ENCODE measurements at places on chromosomes 5 and 9. TPM values are rescaled to one million over a fixed set of nuclear protein-coding genes. Genes with fewer than 3 reads are reported as not detected.

DNA sequence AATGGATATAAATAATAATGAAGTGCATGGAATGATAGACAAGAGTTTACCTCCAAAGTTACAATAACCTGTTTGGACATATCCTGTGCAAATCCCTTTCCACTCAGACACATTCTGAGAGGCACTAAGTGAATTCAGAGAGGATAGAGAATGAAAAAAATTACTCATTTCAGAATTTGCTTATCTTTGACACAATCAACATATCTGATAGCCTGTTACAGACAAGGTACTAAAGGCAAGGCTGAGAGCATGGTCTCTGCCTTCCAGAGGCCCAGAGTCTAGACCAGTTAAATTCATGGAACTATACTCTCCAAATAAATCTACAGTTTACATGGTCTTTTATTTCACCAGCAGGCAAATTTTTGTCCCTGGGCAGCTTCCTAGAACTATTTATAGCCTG lies 371.8 kb upstream of the PTGER4 start:
- DNase-seq: no peak

DNA sequence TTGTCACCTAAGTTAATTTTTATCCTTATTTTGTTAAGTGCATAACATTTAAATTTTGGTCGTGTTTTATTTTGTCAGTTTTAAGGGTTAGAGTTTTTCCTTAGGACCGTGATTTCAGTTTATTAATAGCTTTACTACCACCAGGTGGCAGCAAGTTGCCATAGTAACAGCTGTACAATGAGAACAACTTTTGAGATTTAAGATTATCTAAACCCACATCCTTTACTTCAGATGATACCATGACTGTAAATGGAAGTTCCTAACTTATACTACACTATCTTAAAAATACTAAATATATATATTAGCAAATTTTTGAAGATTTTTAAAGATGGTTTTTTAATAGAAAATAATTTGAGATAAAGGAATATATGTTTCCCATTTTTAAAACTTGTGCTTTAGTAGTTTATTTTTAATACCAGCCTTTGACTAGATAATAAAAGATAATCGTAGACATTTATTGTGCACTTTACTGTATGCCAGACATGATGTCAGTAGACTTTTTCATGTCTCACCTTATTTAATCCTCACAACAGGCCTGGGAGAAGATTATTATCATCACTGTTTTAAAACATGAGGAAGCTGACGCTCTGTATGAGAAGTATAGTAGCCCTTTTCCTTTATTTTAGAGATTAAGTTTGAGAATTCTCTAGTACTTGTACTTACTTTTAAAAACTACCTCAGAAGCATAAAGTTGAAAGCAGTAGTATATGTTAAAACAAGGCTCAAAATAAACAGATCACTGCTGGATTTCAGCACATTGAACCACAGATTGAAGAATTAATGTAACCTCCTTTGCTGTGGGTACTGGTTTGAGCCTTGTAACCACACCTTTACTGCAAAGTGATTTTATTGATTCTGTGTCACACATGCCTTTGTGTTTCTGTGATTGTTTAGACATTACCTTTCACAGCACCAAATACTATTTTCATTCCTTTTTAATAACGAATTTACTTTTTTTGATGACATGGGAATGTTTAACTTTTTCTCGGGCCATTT lies 27.5 kb downstream of the SREK1 start:
- DNase-seq: peak; percentile 70

DNA sequence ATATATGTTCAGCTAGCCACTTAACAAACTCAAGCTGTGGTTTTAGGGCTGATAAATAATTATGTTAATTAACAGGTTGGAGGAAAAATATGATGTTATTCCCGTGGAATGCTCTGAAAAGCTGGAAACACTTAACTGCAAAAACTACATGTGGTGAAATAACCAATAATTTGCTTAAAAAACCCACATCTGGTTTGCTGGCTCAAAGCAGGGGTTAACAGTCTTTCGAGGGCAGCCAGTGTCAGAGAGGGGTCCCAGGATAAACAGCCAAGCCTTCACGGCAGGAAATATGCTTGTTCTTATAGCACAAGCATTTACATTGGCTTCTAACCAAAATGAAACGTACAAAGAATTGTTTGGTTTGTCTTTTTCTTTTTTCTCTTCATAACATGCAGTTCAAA lies 254.0 kb upstream of the GAS1 start:
- peak; percentile 68 for DNase-seq

DNA sequence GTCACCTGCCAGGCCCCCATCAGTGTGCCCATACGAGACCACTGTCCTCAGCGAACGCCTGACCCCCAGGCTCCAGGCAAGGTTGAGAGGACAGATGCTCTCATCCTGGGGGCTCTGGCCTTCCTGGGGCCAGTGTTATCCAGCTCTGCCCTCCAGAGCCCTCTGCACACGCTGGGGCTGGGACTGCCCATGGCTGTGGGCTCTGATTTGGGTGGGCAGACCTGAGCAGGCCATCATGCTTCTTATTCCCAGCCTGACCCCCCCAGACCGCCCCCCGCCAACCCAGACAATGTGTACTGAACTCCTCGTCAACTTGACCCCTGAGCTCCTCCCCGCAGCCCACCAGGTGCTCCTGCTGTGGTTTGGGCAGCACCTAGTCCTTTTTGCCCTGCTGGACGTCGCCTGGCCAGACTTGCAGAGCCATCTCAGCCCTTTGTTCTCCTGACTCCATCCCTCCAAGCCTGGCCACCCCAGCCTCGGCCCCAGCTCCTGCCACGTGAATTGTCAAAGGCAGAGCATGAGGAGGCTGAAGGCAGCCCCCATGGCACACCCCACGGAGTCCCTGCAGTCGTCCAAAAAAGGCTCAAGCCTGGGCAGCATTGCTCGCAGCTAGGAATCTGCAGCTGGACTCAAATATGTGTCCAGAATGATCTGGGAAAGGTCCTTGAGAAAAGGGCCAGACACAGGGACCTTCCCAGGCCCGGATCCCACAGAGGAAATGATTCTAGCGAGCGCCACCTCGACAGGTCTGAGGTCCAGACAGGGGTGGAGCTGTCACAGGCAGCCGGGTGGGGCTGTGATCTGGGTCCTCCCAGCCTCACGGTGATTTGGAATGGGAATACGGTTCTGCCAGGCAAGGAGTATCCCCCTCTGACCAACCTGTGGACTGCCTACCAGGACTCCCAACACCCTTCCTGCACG lies 87.0 kb downstream of the ADAMTS2 start:
- no peak for DNase-seq

- DNase-seq: no peak
Measured at GRCh38 chr9:30673132-30673531, 1711.3 kb upstream of the ACO1 start.

Gene AK8
- total RNA-seq: under 0.01 TPM

DNA sequence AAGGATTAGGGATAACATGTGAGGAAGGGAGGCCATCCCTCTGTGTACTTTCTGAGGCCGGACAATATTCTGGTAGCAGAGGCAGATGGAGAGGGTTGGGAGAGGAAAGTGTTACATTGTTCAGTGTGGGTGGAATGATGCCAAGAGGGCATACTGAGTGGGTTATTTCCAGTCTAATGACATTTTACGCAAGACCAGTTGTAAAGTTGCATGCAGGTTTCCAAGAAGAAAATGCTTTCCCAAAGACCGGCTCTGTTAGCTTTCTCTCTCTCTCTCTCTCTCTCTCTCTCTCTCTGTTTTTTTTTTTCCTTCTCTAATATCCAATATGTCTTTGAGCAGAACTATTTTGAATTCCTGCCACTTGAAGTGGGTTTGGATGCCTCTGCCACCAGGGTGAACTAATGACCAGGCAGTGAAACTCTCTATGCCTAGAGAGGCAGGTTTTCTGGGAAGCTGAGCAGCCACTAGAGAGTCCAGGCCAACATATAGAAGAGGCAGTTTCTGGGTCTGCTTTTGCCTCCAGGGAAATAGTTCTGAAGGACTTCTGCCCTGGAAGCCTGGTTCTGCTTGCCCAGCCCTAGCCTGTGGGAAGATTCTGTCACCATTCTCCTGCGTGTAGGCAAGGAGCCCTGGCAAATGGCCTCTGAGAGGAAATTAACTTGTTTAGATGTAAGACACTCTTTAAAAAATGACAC lies 24.4 kb upstream of the ZNF366 start:
- DNase-seq: no peak

DNA sequence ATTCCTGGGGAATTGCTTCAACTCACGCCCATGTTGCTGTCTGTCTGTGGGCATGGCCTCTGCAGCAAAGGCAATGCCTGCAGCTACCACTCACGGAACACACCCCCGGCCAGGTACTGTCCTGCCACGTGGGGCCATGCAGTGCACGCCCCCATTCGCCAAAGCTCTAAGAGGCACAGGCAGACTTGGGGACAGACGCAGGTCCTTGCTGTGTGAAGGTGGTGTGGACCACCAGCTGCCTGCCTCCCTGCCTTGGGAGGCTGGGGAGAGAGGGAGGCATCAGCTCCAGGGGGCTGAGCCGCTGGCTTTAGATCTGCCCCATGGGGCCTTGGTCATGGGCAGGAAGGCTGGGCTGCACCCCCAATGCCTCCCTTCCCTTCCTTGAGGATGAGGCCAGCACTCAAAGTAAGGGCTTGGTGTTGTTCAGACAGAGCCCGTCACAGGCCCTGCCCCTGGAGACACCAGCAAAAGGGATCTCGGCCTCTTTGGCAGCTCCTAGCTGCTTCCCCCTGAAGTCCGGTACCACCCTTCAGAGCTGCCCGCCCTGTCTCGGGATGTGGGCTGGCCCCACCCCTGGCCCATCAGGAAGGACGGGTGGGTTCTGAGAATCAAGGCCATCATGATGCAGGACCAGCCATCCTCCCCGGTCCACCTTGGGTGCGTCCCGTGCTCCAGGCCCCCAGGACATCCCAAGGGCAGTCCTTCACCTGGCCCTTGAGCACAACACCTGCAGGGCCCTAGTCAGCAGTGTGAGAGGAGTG lies 2.3 kb downstream of the GRIN1 start:
- DNase-seq: no peak

GRCh38 chr5:91024727-91025126 lies 358.4 kb downstream of the ARRDC3 start:
- no peak for DNase-seq

- DNase-seq: no peak
Measured at GRCh38 chr9:119765632-119766175, 396.5 kb upstream of the BRINP1 start.

Gene CENPP
- total RNA-seq: 3.6 TPM

DNA sequence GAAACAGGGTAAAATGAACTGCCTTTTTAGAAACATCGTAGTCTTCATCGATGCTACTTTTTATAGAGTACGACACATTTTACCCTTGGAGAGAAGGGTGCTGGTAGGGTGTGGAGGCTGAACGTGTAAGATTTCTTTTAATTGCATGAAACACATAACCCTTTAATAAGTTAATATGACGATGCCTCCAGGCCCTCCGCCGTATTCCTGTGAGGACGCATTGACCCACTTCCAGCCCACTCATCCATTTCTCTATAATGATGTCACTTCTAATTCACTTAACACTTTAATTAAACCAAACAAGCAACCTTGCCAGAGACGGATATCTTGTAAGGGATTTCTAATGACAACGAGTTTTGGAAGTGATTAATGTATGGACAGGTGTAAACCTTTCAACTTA lies 158.7 kb downstream of the IRX2 start:
- no peak for DNase-seq

GRCh38 chr9:134877541-134877940 lies 3.1 kb upstream of the FCN2 start:
- no peak for DNase-seq

Gene IL13
- total RNA-seq: not detected

- DNase-seq: peak; percentile 69
Measured at GRCh38 chr5:88792144-88792840, 90.7 kb downstream of the MEF2C start.

GRCh38 chr9:84655447-84655846 lies 14.1 kb upstream of the NTRK2 start:
- no peak for DNase-seq

DNA sequence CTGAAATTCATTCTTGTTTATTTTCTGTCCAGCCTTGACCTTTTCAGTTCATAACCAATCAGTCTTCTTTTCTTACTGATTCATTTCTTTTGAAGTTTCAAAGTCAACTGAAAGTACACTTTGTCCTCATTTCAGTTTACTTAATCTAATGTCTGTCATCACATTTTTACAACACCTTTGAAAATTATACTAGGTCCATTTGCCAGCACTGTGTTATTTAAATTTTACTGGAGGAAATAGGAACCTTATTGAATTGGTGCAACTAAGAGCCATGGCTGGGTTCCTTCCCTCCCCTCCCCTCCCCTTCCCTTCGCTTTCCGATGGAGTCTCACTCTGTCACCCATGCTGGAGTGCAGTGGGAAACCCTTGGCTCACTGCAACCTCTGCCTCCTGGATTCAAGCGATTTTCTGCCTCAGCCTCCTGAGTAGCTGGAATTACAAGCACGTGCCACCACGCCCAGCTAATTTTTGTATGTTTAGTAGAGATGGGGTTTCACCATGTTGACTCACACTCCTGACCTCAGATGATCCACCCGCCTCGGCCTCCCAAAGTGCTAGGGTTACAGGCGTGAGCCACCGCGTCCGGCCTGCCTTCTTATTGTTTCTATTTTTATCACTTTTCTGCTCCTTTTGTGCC lies 6.3 kb downstream of the RMI1 start:
- DNase-seq: peak; percentile 37

- no peak for DNase-seq
Measured at GRCh38 chr5:96489532-96489931, 56.5 kb upstream of the PCSK1 start.

Gene HAVCR2
- total RNA-seq: under 0.01 TPM

GRCh38 chr5:139861021-139861888 lies 65.6 kb downstream of the PSD2 start:
- no peak for DNase-seq

Gene SAXO1
- total RNA-seq: under 0.01 TPM

Gene CDKN2A
- total RNA-seq: 17.5 TPM

GRCh38 chr9:126722922-126723806 lies 81.7 kb upstream of the ZBTB43 start:
- DNase-seq: no peak

DNA sequence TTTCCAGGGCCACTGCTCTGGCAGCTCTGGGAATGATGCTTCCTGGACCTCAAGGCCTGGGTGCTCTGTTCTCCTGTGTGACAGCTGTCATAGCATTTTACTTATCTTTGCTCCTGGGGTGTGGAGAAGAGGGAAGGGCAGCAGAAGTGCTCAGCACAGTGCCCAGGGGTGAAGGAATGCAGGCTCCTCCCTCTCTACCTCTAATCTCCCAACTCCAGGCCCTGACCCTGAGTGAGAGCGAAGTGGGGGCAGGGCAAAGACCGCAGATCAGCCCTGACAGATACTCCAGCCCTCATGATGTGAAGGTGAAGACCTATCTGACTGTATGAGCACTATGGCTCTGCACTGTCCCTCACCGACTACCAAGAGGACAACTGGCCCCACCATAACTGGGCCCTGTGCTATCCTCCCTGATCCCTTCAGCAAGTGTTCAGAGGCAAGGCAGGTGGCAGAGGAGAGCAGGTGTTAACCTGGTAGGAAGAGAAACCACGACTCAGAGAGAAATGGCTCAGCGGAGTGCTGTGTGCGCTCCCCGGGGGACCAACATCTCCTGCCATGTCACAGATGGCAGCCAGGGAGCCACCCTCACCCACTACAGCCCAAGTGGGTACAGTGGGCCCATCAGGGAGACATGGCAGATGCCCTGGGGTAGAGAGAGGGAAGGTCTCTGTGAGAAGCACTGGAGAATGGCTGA lies 16.8 kb downstream of the ACSL6 start:
- no peak for DNase-seq

- no peak for DNase-seq
Measured at GRCh38 chr5:160961038-160961437, 109.0 kb upstream of the ATP10B start.

Gene CKMT2
- 0.28 TPM for total RNA-seq
